ENCODE measurements at places on chromosomes 16 and 17. TPM values are rescaled to one million over a fixed set of nuclear protein-coding genes. Genes with fewer than 3 reads are reported as not detected.

- no peaks in the 10 kb centered on the region for H3K36me3 ChIP-seq
- H3K27ac ChIP-seq, result no peak overlapping the region
- no peak overlapping the region for H3K4me3 ChIP-seq
- H3K27me3 ChIP-seq, result peaks cover 14% of the 10 kb centered on the region
- no peaks in the 10 kb centered on the region for H3K4me1 ChIP-seq
Measured at GRCh38 chr17:46886310-46886663, 34.9 kb downstream of the WNT9B start.

DNA sequence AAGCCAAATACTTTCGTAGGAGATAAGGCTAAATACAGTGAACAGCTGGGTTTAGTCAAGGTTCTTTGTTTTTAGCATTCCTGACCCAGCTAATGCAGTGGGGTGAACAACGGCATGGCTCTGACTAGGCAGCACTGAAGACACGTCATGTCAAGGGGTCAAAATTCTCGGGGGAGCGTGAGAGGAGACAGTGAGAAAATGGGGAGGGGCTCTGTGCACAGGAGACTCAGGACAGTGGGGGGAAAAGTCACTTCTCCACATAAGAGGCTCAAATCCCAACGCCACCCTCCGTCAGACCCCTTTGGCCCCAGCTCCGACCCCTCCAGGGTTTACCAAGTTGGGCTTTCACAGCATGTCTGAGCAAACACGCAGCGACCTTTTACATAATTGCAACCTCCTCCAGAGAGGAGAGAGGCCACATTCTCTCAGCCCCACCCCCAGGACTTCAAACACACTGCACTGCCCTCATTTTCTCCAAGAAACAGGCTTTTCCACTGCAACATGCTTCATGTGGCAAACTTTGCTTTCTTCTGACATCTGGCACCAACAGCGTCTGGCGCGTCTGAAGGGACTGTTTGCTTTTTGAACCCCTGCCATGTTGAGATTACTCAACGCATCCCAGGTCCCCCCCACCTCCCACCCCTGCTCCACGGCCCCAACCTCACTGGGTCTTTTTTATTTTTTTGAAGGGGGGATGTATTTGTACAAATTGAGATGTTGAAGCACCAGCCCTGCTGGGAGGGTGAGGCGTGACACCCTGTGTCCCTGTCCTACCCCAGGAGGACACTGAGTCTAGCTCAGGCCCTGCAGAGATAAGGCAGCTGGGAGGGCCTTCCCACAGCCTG, 30.0 kb downstream of the AXIN2 start:
- no peaks in the 10 kb centered on the region for H3K36me3 ChIP-seq
- no peaks in the 10 kb centered on the region for H3K27me3 ChIP-seq
- H3K27ac ChIP-seq, result peak overlapping the region; percentile 69
- H3K4me1 ChIP-seq, result peaks cover 31% of the 10 kb centered on the region
- peak; percentile 56 for DNase-seq
- H3K4me3 ChIP-seq, result no peak overlapping the region

GRCh38 chr16:5024632-5025031, 9.1 kb downstream of the NAGPA start:
- no peak for DNase-seq
- no peaks in the 10 kb centered on the region for H3K27me3 ChIP-seq
- peaks cover 16% of the 10 kb centered on the region for H3K36me3 ChIP-seq
- H3K4me1 ChIP-seq, result no peaks in the 10 kb centered on the region
- no peak overlapping the region for H3K27ac ChIP-seq

DNA sequence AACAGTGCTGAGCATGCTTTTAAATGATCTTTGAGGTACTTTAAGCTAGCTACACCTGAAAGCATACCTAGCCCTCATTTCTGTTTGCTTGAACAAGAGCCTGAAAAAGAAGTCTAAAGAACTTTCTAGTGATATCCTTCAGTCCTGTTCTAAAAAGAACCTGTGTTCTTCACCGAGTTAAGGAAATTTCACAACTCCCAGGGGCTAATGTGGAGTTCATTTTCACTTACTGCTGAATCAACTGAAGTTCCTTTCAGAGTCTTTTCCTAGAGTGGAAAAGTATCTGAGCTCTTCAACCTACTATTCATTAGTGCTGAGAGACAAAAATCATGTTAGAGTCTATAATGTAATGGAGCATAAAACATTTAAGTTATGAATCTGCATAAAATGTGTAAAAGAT, 66.9 kb downstream of the CHD9 start:
- no peak overlapping the region for H3K4me3 ChIP-seq
- no peaks in the 10 kb centered on the region for H3K27me3 ChIP-seq
- DNase-seq, result no peak
- H3K4me1 ChIP-seq, result peaks cover 7% of the 10 kb centered on the region
- H3K36me3 ChIP-seq, result no peaks in the 10 kb centered on the region

Gene GRAPL
- 1.7 TPM for total RNA-seq

DNA sequence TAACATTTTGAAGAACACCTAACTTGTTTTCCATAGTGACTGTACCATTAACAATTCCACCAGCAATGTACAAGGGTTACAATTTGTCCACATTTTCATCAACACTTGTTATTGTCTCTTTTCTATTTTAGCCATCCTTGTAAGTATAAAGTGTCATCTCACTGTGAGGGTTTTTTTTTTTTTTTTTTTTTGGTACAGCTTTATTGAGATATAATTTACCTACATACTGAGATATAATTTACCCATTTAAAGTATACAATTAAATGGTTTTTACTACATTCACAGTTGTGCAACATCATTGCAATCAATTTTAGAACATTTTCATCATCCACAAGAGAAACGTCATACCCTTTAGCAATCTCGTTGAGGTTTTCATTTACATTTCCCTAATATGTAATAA, 17.9 kb upstream of the TMIGD1 start:
- H3K4me3 ChIP-seq, result no peak overlapping the region
- no peak overlapping the region for H3K27ac ChIP-seq
- no peak for DNase-seq
- H3K27me3 ChIP-seq, result no peaks in the 10 kb centered on the region

- H3K4me3 ChIP-seq, result no peak overlapping the region
- H3K27me3 ChIP-seq, result no peaks in the 10 kb centered on the region
- H3K4me1 ChIP-seq, result no peaks in the 10 kb centered on the region
Measured at GRCh38 chr17:73799096-73799495, 154.9 kb upstream of the SDK2 start.

DNA sequence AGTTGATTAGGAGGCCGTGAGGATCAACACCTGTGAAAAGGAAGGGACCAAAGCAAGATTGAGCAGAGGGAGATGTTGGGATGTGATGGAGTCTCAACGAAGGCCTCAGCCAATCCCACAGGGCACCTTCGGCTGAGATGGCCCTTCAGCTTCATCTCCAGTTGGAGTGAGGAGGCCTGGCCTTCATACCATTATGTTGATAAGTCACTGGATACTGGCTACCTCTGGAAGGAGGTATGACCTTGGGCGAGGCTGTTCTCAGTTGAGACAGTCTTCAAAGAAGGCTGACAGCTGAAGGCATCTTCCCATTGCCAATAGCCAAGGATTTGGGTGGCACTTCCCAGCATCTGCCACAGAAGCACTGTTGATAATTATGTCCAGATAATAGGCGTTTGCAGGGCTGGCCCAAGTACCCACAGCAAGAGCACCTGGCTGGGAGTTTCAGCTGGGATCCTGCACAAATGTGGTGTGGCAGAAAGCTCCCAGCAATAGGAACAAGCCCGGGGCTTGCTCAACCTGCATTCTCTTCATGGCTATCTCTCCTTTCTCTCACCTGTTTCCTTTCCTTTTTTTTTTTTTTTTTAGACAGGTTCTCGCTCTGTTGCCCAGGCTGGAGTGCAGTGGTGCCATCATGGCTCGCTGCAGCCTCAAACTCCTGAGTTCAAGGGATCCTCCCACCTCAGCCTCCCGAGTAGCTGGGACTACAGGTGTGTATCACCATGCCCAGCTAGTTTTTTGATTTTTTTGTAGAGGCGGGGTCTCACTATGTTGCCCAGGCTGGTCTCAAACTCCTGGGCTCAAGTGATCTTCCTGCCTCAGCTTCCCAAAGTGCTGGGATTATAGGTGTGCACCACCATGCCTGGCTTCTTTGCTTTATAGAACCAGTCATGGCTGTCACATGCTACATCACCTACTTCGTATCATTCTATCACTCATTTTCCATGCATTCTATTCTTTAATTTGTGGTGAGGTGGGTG, 18.2 kb upstream of the MAP3K14 start:
- no peak overlapping the region for H3K27ac ChIP-seq
- peaks cover 17% of the 10 kb centered on the region for H3K4me1 ChIP-seq
- no peak for DNase-seq
